Dorsolateral prefrontal cortex (tissue), 122 donors: ENCODE measurements at places on chromosomes 5 and 9.
A peak's percentile ranks its signal among the peaks of the same experiment; 100 is the strongest.

DNA sequence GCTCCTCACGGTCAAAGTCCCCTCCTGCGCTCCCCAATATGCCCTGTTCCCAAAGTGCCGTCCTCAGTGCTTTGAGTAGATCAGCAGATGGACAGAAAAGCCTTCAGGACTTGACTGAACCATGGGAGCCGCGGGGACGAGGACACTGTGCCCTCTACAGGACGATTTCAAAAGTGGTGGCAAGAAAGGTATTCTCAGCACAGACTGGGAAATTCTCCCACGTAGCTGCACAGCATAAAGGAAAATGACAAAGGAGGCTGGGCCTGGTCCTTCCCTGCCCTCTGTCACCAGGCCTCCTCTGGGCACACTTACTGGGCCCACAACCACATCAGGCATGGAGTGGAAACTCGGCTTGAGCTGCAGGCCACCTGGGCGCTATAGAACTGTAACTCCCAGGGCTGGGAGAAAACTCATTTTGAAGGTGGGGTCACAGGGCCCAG is 16.7 kb upstream of the MTMR12 start:
- peak; percentile 76 for DNase-seq

GRCh38 chr9:86274821-86275643 is 7.3 kb downstream of the ISCA1 start:
- DNase-seq = no peak

DNA sequence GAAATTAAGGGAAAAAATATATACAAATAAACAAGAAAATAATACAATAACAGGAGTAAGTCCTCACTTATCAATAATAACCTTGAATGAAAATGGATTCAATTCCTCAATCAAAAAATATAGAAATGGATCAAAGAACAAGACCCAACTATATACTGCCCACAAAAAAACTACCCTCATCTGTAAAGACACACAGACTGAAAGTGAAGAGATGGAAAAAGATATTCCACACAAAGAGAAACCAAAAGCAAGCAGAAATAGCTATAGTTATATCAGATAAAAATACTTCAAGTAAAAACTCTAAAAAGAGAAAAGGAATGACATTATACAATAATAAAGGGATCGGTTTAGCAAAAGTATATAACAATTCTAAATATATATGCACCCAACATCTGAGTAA is 66.5 kb downstream of the KIAA0825 start:
- no peak for DNase-seq

DNA sequence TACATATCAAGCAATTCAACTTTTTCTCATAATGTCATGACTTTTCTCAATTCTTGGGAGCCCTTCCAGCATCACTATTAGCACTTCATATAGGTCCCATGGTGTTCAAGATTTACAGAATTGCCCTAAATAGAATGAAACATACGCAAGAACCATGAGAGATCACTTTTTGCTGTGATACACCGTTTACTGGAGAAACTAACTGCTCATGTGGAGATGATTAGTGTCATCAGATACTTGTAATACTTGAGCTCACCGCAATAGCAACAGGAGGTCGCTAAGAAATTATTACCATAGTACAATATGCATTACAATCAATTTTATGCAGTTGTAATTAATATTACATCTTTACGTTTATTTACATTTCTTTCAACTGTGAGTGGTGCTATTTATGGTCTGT is 4.8 kb upstream of the PCSK5 start:
- no peak for DNase-seq

- no peak for DNase-seq
Measured at GRCh38 chr5:76526950-76527583, 96.1 kb downstream of the F2RL2 start.

GRCh38 chr5:178476531-178476930 is 113.7 kb downstream of the COL23A1 start:
- DNase-seq = no peak

DNA sequence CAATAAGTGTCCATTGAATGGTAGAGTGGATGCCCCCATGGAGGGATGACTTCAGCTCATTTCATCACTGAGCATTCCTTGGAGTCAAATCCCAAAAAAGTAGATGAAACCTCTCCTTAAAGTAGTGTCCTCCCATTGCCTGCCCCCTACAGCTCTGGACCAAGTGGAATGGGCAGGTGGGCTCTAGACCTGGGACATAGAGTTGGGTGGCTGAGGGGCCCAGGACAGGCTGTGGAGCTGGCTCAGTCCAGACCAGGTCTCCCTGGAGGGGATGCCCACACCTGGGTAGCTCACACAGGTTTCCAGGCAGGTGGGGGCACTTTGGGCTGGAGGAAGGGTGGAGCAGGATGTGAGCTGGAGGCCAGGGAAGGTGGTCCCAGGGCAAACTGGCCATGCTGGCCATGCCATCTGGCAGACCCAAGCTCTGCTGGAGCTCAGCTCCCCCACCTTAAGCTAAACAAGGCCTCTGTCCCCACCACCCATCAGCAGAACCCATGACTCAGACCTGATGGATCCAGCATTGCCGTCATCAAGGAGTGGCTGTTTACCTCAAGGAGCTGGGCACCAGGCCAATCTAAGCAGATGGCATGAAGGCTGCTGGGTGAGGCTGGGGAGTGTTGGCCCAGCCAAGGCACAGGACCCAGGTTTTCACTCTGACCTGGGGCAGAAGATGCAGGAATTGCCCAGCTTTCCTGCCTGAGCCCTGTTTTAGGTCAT is 6.2 kb upstream of the SPINK4 start:
- DNase-seq = peak; percentile 68

DNA sequence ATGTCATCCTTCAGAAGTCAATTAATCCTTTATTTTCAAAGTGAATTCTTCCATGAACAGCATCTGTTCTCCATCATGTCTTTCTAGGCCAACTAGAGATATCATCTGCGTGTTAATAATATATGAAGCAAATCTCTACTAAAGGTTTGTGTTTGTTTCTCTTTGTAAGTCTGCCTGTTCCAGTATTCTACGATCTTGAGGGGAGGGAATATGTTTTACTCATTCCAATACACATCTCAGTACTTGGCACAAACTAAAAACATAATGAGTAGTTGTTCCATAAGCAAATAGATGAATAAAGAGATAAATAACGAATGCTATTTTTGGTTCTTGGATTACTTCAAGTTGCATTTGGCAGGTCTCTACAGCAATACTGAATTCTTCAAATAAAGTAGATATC is 470.7 kb upstream of the GRIN3A start:
- DNase-seq = no peak

DNA sequence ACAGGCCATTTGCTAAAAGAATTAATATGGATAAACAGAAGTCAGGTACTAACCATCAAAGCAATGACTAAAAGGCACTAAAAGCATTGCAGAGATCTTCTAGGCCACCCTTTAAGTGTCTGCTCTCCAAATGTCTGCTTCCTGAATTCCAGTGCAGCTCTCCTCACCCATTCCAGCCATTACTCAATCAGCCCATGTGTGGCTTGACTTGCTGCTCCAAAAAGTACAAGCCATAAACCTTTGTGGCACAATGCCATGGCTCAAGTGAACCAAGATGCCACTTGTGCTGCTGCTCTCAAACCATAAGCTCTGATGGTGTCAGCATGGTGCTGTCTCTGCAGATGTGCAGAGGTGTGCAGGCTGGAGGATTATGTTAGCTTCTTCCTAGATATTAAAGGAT is 290.2 kb upstream of the POU5F2 start:
- DNase-seq = no peak

GRCh38 chr9:77743386-77743785 is 95.3 kb upstream of the GNA14 start:
- DNase-seq = no peak

DNA sequence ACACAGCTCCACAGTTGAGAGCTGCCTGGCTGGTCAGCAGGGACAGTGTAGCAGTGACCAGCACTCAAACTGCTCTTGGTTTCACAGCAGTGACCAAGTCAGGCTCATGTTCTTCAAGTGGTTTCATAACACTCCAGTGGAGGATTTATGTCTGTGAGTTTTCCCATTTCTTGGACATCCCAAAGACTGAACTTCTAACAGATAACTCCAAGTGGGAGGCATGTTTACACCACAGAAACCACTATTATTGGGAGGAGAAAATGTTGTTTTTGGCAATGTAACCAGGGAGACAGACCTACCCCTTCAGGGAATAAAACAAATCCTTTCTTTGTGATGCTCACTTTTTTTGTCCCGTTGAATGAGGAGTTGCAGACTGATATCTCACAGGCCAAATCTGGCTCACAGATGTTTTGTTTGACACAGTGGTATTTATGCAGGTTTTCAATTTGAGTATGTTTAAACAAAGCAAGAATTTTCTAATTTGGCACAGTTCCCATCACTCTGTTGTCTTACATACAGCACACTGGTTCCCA is 141.5 kb downstream of the RMI1 start:
- DNase-seq = no peak

DNA sequence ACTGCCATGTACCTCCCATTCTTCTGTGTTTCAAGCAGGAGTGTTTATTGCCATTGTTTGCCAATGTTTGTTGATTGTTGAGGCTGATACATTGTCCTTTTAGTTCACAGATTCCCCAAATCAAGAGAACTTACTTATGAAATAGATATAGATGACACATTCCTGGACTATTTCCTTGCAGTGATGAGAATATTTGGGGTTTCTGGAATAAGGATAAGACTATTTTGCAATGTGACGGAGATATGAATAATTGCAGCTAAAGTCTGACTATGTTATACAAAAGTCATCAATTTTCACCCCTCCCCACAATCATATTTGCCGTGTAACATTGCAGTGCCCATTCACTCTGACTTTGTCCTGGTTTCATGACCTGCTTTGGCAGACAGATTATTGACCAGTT is 460.8 kb downstream of the CDH10 start:
- DNase-seq = no peak

GRCh38 chr9:4334410-4334813 is 34.5 kb upstream of the GLIS3 start:
- peak; percentile 47 for DNase-seq

GRCh38 chr5:135150767-135151166 is 116.7 kb upstream of the PITX1 start:
- no peak for DNase-seq

DNA sequence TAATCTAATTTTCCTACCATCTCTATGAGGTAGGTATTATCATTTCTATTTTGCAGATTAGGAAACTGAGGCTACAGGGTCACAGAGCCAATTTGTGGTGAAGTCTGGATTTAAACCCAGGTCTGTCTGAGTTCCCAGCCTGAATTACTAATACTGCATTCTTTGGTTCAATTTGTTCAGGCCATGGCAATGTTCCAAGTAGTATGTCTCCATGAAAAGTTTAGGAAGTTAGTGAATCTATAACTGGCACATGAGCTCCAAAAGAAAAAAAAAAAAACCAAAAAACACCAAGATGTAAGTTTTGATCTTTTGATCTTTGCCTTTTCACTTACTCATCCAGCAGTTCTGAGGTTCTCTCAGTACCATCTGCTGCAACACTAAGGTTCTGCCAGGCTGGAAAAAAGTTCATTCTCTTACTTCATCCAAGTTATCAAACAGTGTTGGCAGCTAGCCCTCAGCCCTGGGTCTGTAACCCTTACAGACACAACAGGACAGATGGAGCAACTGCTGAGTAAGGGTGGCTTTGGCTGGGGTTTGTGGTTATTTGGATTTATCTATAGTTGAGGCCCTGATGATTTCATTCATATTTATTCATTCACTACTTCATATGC is 4.4 kb upstream of the TMEM268 start:
- no peak for DNase-seq

- no peak for DNase-seq
Measured at GRCh38 chr5:156208271-156208670, 118.7 kb upstream of the SGCD start.

DNA sequence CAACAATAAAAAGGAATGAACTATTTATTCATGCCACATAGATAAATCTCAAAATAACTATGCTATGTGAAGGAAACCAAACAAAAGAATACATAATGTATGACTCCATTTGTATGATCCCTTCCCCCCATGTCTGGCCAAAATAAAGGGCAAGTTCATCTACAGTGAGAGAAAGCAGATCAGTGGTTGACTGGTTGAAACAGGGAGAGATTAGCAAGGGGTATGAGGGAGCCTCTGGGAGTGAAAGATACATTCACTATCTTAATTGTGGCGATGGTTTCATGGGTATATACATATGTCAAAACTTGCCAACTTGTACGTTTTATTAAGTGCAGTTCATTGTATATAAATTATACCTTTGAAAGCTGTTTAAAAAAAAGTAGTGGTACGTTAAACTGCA is 4.8 kb downstream of the PSMD5 start:
- DNase-seq = no peak

GRCh38 chr9:69797675-69798074 is 22.9 kb upstream of the CFAP95 start:
- no peak for DNase-seq

DNA sequence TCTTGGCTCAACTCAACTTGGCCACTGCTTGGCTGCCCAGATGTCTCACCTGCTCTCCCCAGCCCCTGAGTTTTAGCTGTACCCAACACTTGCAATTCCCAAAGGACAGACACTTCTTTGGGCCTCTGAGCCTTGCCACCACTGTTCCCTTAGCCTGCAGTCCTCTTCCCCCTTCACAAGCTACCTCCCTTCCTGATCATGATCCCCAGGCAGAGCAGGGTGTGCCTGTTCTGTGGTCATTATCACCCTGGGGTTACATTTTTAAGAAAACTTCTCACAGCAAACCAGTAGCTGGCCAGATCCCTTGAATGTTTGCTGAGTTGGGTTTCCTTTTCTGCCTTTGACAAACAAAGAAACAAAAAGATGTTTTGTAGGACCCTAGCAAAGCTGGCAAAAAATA is 87.5 kb upstream of the PRRC1 start:
- no peak for DNase-seq

DNA sequence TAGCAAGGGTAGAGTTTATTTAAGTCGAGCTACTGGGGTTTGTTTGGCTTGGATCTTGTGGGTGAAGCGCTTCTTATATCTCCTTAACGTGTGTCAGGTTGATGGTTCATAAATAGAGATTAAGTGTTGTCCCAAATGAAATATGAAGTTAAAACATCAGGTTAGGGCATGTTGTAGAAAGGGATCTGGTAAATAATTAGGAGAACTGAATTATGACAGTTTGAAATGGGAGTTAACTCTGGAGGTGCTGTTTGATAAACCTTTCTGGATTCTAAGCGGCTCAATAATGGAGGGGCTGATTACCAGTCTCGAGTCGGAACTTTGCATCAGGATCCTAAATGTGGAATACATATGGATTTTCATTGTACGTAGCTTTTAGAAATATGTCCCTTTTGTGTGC is 717.0 kb upstream of the WWC1 start:
- no peak for DNase-seq

GRCh38 chr5:111461934-111462333 is 50.4 kb downstream of the STARD4 start:
- no peak for DNase-seq

GRCh38 chr5:25458628-25459027 is 813.9 kb upstream of the CDH10 start:
- no peak for DNase-seq

DNA sequence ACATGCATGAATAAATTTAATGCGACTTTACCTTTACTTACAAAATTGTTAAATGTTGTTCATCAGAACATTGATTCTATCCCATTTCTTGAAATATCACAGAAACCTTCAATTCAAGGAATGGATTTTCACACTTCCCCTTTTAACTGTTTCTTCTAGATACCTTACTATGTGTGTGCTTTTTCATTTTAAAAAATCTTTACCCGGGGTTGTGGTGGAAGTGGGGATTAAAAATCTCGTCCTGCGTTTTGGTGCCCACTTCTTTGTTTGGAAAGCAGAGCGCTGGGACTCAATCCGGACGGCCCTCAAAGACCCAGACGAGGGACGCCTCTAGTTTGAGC is 5.8 kb upstream of the MEF2C start:
- no peak for DNase-seq
